ENCODE measurements at places on chromosomes 2 and 18. TPM values are rescaled to one million over a fixed set of nuclear protein-coding genes. Genes with fewer than 3 reads are reported as not detected.

DNA sequence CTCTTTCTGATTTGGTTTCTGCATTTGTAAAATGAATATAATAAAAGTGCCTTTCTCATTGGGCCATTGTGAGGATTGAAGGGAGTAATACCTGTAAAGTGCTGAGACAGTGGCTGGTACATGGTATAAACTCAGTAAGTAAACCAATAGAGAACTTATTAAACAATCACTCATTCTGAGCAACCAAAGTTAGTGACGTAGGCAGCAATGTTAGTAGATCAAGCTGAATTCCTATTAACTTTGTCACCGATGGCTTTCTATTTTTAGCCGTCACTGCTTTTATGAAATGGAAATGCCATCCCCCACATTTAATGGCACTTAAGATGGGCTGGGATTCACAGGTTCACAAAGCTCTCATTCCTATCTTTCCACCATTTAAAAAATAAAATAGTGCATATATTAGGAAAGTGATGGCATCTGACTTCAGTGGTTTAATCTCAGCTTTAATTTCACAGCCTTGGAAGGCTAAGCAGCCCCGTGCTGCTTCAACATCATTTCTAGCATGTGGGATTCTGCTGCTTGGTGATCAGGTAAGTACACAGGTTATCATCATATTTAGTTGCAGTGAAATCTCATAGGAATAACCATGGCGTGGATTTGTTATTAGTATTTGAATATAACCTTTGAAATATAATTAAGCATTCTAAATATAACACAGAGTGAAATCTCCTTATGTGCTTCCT lies 17.6 kb upstream of the PPP4R1 start:
- peak; percentile 83 for DNase-seq

Gene UGT1A4
- total RNA-seq = not detected

GRCh38 chr2:207185372-207185771 lies 19.6 kb upstream of the KLF7 start:
- no peak for DNase-seq

Gene ALLC
- total RNA-seq = not detected

DNA sequence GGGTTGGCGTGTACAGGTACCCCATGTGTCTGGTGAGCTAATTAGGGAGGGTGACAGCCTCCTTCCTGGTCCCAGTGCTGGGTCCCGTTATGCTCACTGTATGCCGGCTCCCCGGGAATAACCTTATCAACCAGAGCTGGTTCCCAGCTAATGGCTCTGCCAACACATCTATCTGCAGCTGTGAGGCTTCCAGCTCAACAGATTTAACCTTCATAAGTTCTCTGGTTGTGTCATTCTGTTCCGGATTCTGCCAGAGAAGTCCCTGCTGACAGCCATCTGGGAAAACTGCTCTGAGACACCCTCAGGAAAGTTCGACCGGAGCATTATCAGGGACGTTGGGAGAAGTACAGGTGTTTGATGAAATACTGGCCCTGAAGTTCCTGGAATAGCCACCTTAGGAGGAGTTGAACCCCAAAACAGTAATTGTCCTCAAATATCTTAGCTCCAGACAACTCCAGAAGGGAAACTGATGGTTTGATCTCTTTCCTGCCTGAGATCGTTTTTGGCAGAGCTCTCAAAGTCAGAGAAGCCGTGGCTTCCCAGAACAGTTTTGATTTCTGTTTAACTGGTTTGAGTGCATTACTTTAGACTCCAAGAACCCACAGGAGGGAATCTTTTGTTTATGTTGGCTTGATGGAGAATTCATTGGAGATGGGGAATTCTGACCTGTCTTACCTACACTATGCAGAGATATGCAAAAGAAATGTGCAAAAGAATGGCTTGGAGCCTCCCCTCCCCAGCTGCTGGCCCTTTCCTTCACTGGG lies 39.4 kb upstream of the TXNDC2 start:
- no peak for DNase-seq
